Activated T-cell treated with anti-CD3 and anti-CD28 coated beads for 1 hour (primary cell): ENCODE measurements at places on chromosomes 11 and 22.

GRCh38 chr22:20964799-20965103 lies 2.3 kb upstream of the AIFM3 start:
- DNase-seq, result no peak

- DNase-seq, result no peak
Observed at GRCh38 chr11:79249295-79249993, 191.4 kb downstream of the TENM4 start.

GRCh38 chr11:35178873-35179272 lies 39.9 kb downstream of the CD44 start:
- DNase-seq, result no peak

- no peak for DNase-seq
Observed at GRCh38 chr11:98027652-98028051, 993.1 kb upstream of the CNTN5 start.

- no peak for DNase-seq
Observed at GRCh38 chr11:12868315-12869073, 140.6 kb upstream of the RASSF10 start.

DNA sequence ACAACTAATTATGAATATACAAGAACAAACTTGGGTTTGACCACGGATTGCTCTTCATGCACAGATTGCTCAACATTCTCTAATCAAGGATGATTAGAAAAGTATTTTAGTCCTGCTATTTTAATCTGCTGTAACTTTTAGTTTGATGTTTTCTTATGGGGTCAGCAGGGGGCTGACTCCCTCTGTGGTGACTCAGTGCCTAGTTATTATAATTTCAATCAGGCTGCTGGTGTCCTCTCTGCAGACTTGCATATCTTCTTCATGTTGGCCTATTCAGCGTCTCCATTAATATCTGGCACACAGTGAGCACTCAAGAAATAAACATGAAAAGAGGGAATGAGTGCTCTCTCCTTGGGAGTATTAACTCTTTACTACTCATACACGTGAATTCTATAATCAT lies 223.8 kb upstream of the DDI1 start:
- no peak for DNase-seq

GRCh38 chr11:56495117-56495516 lies 3.9 kb upstream of the OR5M8 start:
- DNase-seq, result no peak

- no peak for DNase-seq
Observed at GRCh38 chr22:19853879-19854777, 546 bp downstream of the GNB1L start.

- DNase-seq, result no peak
Observed at GRCh38 chr22:43789452-43789851, 22.7 kb downstream of the EFCAB6 start.

- DNase-seq, result no peak
Observed at GRCh38 chr11:9516113-9516512, 55.3 kb downstream of the ZNF143 start.

DNA sequence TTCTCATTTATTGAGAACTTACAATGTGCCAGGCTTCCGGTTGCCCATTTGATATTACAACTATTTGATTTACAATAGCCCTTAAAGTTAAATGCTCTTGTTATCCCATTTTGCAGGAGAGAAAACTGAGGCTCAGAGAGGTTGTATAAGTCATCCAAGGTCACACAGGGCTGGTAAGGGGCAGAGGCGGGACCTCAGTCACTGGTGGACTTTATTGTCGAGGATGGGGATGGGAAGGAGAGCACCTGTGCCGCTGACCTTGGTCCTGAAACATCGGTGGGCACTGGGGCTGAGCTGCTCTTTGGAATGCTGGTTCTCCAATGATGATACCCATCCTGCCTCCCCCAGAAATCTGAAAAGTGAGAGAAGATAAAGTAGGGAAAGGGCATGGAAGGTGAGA lies 265.4 kb downstream of the MIAT start:
- DNase-seq, result no peak

DNA sequence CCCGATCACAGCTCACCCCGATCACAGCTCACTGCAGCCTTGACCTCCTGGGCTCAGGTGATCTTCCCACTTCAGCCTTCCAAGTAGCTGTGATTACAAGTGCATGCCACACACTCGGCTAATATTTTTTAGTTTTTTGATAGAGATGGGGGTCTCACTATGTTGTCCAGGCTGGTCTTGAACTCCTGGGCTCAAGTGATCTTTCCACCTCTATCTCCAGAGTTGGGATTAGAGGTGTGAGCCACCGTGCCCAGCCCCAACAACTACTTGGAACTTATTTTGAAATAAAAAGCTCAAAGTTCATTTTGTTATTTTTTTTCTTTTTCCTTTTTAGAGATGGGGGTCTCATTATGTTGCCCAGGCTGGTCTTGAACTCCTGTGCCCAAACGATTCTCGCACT lies 27.8 kb upstream of the SLC25A1 start:
- no peak for DNase-seq

DNA sequence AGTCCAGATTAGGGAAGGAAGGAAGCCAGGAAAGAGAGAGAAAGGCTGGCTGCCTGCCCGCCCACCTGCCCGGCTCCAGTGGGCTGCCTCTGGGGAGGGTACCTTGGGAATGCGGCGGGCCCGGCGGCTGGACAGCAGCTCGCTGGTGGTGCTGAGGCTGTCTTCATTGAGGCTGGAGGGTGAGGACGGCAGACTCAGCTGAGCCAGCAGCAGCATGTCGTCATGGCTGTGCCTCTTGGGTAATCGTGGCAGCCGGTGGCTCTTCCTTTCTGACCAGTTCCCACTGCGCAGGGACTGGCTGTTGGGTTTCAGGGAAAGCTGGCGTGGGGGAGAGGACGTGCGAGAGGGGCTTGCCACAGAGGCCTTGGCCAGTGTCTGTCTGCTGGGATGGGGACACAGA lies 32.9 kb downstream of the RPL27A start:
- DNase-seq, result no peak

DNA sequence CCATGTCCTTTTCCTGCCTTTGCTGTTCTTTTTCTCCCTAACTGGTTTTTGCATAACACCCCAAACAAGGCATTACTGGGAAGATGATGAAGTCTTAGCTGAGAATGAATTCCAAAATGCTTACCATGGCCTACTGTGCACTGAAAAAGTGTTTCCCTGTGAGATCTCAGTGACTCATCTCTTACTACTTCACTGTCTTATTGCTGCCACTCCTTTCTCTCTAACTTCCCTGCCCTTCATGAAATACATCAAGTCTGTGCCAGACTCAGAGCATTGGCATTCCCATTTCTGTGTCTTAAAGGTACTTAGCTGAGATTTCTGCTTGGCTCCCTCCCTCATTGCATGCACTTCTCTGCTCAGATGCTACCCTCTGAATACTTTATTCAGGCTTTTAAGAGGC lies 49.1 kb upstream of the MUC15 start:
- no peak for DNase-seq

DNA sequence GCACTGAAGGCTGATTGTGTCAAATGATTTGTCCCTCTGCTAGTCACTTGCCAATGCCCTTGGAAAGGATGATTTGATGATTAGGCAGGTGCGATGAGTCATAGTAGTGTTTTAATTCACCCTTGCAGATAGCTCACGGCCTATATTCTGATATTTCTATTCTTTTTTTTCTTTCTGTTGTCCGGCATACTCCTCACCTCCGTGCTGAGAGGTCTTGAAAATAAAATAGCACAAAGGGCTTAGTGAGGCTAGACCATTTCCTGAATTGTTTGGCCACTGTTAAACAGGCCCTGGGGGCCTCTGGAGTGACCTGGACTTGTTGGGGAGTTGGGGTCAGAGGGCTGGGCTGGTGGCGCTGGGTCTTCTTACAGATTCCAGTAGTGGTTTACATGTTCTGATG lies 99.8 kb downstream of the ZBTB16 start:
- DNase-seq, result no peak

- no peak for DNase-seq
Observed at GRCh38 chr11:83564870-83565269, 278.7 kb upstream of the CCDC90B start.

DNA sequence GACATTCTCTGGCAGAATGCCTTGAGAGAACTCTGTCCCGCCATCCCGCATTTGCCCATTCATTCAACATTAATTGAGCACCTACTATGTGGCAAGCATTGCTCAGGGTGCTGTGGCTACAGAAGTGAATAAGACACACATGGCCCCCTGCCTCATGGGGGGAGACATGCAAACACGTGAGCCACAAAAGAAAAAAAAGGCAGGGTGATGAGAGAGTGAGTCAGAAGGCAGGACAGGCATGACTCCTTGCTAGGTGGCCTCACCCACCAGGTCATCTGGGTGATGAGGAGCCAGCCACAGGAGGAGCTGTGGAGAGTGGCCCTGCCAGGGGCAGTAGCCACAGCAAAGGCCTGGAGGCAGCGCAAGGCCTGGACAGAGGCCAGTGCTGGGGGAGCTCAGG lies 4.9 kb downstream of the CHRM4 start:
- DNase-seq, result no peak

- DNase-seq, result no peak
Observed at GRCh38 chr11:101346591-101346990, 217.0 kb upstream of the PGR start.

DNA sequence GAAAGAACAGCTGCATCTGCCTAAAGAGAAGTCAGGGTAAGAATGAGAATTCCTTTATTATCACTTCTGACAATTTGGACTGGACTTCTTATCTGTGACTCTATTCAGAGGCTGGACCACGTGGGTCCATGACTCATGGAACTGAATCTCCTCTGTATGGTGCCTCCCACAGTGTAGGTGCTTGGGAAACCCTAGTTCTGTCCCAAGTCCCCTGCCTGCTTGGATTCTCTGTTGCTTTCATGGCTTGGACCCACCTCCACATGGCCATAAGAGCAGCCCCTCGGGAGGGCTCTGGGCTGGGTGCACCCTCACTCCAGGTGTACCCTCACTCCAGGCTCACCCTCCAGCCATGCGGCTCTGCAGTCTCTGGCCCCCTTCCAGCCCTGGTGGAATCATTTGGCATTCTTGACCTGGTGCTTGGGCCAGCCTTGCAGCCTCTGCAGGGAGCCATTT lies 153.4 kb downstream of the CACNA1I start:
- DNase-seq, result no peak

DNA sequence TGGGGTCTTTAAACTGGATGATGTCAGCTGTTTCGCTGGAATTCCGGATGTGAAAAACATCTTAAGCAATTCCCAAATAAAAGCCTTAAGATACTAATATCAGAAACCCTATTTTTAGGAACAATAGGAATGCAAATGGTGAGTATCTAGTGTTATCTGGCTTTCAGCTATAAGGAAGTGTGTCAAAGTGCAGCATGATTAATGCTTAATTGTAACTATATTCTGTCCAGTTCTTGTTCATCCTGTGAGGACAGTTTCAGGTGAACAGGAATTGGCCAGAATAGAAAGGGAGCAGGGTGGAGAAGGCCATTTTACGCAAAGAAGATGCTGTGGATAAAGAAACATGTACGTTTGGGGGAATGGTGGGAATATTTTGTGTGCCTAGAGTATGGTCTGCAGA lies 108.2 kb downstream of the RASSF10 start:
- no peak for DNase-seq
